NCI-H1105 (cell line): ENCODE measurements at places on chromosomes 1 and 21.

DNA sequence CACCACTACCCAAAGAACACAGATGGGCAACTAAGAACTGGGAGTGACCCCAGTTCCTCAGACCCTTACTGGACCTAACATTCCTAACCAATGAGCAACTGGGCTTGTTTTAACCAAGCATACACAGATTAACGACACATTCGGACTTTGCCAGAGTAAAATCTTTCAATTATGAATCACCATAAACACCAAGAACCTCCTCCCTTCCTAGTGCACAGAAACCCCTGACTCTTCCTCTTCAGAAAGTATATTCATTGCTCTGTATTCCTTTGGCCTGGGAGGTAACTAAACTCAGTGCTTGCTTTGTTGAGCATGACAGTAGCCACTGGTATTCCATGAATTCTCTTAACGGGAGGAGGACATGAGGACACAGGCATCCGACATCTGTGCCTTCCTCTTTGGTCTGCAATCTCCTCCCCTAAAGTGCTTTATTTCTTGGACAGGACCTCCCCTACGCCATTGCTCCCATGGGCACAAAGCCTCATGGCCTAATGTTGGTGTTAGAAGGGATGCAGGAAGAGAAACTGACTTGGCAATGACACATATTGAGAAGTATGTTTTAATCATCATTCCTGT, 42.7 kb downstream of the SEC16B start:
- DNase-seq = no peak

DNA sequence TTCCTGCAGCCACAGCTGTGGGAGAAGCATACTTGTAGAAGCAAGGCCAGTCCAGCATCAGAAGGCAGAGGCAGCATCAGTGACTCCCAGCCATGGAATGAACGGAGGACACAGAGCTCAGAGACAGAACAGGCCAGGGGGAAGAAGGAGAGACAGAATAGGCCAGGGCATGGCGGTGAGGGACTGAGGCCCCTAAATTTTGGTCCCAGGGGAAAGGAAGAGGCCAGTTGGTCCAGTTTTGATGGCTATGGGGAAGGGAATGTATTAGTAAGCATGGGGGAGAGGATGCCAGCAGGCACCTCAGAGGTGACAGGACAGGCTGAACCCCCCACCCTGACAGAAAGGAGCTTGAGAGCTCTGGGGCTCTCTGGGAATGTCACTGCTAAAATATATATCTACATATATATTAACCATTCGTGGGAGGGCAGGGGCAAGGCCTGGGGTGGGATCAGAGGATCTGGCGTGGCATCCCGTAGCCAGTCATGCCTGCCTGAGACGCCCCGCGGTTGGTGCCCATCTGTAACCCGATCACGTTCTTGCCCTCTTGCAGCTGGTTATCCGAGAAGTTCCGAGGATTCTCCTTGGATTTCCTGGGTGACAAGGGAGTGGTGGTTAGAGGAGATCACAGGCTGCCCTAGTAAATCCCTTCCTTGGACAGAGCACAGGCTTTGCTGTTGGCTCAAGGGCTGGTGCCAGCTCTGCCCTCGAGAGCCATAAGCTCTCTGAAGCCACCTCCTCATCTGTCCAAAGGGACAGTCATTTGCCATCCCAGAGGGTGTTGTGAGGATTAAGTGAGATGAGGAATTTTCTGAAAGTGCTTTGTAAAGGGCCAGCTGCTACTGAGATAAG, 6.7 kb downstream of the TAGLN2 start:
- DNase-seq = no peak

GRCh38 chr1:235932090-235932510, 65.4 kb upstream of the LYST start:
- DNase-seq = no peak

- no peak for DNase-seq
These were observed 45.2 kb downstream of the MIGA1 start for GRCh38 chr1:77824694-77825093.

DNA sequence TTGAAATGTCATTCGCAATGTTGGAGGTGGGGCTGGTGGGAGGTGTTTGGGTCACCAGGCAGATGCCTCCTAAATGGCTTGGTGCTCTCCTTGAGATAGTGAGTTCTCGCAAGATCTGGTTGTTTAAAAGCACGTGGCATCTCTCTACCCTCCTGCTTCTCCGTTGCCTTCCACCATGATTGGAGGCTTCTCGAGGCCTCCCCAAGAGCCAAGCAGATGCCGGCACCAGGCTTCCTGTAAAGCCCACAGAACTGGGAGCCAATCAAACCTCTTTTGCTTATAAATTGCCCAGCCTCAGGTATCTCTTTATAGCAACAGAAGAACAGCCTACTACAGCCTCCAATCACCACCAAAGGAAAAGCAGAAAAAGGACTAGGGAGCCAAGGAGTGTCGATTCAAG, 80.5 kb downstream of the PDE9A start:
- DNase-seq = no peak

GRCh38 chr1:87560601-87561360, 232.1 kb downstream of the LMO4 start:
- DNase-seq = no peak

DNA sequence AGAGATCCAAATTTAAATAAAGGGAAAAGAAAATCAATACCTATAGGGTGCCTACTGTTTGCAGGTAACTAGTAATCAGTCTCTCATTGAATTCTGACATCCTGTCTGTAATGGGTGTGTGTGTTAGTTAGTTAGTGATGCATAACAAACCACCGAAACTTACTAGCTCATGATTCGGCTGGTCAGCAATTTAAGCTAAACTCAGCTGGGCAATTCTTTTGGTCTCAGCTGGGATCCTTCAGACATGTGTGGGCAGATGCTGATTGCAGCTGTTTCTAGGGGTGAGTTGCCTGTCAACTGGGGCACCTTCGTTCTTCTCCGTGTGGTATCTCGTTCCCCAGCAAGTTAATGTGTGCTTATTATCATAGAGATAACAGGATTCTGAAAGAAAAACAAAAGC, 40.2 kb upstream of the ZNF124 start:
- no peak for DNase-seq

GRCh38 chr1:67983867-67984266, 66.6 kb downstream of the DIRAS3 start:
- no peak for DNase-seq

- no peak for DNase-seq
These were observed 13.7 kb downstream of the RHEX start for GRCh38 chr1:206066479-206067171.

DNA sequence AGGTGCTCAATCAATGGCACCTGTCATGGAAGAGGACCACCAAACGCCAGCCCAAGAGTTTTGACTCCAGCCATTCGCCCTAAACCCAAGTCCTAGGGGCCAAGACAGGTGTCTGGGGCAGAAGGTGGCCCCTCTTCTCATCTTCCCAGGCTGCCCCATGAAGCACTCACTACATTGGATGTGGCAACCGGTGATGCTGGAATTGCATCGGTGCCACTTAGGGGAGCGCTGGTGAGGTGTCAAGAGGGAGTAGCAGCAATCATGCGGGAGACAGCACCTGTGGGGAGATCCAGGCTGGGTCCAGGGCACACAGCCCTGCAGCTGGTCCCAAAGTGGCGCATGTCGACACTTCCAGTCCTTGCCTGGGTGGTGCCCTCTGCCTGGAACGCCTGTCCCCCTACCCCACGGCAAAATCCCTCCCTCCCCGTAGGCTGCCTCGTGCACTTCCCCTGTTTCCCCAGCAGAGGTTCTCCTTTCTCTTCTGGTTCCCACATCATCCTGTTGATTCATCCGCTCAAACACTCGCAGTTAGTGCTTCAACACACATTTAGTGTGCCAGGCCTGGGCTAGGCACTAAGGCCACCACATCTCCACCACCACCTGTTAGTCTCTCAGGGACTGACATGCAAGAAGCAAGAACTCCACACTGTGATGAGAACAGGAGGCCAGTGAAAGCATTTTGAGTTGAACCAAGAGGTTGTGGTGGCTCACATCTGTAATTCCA, 18.5 kb downstream of the PLA2G2D start:
- peak; percentile 45 for DNase-seq

GRCh38 chr1:12756273-12756672, 10.3 kb downstream of the CFAP107 start:
- DNase-seq = no peak

DNA sequence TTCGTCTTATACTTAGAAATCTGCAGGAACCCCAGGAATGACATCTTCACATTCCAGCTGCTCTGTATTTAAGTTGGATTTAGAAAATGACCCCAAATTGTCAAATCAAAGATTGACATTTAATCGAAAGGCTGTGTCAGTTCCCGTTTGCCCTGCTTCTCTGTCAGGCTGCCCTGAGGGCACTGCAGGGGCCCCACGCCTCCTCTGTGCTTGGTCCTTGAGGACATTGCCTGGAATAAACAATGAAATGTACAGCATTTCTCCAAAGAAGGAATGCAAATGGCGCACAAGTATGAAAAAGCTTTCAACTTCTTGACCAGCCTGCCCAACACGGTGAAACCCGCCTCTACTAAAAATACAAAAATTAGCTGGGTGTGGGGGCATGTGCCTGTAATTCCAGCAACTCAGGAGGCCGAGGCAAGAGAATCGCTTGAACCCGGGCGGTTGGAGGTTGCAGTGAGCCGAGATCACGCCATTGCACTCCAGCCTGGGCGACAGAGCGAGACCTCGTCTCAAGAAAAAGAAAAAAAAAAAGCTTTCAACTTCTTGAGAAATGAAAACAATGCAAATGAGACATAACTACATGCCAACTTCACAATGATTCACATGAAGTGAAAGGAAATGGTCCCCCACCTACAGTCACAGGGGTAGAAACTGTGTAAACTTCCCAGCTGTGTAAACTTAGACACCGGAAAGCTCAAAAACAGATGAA, 3.0 kb downstream of the TMPRSS3 start:
- no peak for DNase-seq
